MCF 10A (cell line): ENCODE measurements at places on chromosomes 7 and 10.
A peak's percentile ranks its signal among the peaks of the same experiment; 100 is the strongest.

- no peak for DNase-seq
Observed at GRCh38 chr7:149770728-149771636, 2.4 kb downstream of the ZNF467 start.

DNA sequence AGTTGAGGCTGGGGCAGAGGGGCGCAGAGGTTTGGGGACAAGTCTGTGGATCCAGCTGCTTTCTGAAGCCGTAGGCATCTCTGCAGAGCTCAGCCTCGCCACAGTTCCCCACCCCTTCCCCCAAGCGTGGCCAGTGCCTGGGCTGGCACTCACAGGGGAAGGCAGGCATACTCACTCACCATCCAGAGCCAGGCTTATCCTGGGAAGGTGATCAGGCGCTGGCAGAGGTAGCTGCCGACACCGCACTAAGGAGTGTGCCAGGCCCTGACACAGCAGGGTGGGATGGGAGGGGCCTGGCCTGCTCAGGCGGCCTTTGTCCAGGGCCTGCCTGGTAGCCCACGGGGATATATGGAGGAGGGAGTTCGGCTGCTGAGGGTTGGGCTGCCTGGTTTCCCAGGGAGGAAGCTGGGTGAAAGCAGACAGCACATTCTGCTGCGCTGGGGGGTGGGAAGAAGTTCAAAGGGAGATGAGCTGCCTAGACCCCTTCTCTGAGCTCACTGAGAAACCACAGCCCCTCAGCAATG, 15.9 kb downstream of the VSIR start:
- DNase-seq = no peak

- no peak for DNase-seq
Observed at GRCh38 chr10:16933783-16934182, 116.6 kb upstream of the RSU1 start.

DNA sequence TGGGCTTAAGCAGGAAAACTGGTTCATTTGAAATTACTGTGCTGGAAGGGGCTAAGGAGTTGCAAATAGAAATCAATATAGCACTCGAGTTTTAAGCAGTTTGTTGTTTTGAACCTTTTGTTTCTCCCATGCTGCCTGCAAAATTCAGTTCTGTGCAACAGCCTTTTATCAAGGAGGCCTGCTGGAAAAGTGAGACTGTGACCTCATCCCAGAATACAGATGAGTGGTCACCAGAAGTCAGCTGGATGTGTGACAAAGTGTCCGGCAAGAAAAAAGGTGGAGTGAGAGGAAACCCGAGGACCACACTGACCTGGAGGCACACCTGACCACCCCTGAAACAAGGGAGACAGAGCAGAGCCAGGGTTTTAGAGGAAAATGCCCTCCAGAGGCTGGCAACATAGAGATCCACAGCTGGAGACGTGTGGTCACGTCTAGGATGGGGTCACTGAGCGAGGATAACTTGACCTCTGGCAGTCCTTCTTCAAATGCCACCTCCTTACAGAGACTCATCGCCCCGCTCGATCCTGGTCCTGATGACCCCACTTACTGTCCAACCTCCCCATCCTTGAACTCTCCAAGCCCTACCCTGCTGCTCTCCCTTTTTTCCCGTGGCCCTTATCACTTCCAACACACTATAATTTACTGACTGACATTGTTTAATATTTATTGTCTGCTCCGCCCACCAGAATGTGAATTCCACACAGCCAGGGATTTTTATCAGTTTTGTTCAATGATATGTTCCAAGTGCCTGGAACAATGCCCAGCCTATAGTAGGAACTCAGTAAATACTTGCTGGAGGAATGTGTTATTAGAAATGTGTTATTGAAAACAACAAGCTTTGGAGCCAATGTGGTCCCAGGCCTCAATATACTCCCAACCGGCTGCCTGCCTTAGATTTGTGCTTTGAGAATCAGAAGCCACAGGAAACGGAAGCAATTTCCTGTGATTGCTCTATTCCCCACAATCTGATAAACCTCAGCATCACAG, 243.8 kb downstream of the GLI3 start:
- DNase-seq = peak; percentile 16
